ENCODE measurements at places on chromosomes 4 and X. TPM values are rescaled to one million over a fixed set of nuclear protein-coding genes. Genes with fewer than 3 reads are reported as not detected.

The UCHL1 gene
- total RNA-seq, result 93.4 TPM

The LNX1 gene
- 45.3 TPM for total RNA-seq

The TRIM75 gene
- not detected for total RNA-seq

The ADGRG4 gene
- not detected for total RNA-seq

The MSANTD1 gene
- total RNA-seq, result 4.9 TPM

The PPBP gene
- 1.3 TPM for total RNA-seq

The FHDC1 gene
- 17.7 TPM for total RNA-seq

The KIAA1210 gene
- total RNA-seq, result 0.94 TPM
